ENCODE measurements at places on chromosomes 13 and 19.

- no peak for DNase-seq
Observed at GRCh38 chr13:51988988-51989618, 22.1 kb downstream of the ATP7B start.

- no peak for DNase-seq
Observed at GRCh38 chr13:33260168-33261098, 25.1 kb downstream of the STARD13 start.

DNA sequence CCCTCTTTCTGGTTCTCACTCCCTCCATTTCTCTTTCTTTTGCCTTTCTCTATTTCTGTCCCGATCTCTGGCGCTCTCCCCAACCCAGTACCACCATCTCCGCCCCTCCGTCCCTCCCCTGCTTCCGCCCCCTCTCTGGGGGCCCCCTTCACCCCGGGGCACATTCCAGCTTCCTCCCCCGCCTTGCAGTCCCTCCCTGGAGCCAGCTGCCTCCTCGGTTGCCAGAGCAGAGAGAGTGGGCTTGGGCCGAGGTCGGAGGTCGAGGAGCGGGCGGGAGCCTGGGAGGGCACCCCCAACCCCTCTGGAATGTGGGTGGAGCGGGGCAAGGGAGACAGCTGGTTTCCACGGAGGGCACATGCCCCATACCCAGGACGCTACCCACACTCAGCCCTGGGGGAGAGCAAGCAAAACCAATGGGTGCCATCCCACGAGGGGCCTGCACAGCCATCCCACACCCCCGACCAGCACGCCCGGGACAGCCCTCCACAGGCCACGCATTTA, 6.5 kb upstream of the CIRBP start:
- no peak for DNase-seq

DNA sequence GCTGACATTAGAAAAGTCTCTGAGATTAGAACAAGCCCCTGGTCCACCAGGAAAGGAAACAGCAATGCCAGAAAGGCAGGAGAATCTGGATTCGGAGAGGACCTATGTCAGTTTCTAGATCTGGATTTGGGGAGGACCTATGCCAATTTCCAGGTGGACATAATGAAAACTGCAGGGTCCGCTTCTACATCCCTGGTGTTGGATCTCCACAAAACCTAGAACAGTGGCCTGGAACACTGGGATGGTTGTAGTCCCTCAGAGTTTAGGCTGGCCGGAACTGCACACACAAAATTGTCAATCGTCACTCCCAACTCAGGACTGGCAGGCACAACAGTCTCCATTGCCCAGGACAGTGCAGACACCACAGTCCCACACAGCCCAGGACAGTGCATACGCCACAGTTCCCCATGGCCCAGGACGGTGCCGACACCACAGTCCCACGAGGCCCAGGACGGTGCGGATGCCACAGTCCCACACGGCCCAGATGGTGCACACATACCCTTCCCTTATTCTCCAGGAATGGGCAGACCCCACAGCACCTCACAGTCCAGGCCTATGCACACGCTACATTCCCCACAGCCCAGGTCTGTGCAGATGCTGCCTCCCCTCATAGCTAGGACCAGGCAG, 341.7 kb downstream of the UQCRFS1 start:
- DNase-seq = no peak

DNA sequence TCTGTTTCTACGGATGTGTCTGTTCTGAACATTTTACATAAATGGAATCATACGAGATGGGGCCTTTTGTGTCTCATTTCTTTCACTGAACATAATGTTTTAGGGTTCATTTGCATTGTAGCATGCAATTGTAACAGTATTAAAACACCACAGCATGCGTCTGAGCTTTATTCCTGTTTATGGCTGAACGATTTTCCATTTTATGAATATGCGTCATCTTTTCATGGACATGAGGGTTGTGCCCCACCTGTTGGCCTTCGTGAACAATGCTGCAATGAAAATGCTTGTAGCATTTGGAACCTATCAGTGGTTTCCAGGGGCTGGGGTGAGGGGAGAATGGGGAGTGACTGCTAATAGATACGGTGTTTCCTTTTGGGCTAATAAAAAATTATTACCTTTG, 5.1 kb downstream of the OR10H1 start:
- DNase-seq = no peak

DNA sequence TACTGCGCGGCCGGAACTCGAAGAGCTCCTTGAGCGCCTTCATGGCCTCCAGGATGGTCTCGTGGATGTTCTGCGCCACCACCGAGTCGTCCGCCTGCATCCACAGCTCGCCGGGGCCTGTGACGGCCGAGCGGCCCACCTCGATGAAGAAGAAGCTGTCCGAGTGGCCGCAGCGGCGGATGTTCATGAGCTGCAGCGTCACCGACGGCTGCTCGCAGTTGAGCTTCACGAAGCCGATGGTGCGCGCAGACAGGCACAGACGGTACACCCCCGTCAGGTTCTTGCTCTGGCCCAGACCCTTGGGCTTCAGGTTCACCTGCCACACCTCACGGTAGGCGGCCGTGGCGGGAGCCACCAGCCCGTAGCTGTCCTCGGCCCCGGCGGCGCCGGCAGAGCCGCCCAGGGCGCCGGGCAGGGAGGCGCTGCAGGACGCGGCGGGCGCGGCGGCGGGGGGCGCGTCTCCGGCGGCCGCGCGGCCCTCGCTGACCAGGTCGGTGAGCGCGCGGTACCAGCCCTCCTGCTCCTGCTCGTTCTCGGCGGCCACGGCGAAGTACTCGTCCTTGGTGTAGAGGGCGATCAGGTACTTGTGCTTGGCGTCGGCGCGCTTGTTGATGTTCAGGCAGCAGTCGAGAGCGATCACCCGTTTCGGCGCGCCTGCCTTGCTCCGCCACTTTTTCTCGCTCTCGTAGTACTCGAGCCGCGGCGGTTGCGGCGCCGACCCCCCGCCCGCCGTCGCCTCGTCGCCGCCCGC, 1.1 kb downstream of the IRS2 start:
- no peak for DNase-seq

- peak; percentile 53 for DNase-seq
Observed at GRCh38 chr19:1811472-1811894, 593 bp downstream of the ATP8B3 start.

DNA sequence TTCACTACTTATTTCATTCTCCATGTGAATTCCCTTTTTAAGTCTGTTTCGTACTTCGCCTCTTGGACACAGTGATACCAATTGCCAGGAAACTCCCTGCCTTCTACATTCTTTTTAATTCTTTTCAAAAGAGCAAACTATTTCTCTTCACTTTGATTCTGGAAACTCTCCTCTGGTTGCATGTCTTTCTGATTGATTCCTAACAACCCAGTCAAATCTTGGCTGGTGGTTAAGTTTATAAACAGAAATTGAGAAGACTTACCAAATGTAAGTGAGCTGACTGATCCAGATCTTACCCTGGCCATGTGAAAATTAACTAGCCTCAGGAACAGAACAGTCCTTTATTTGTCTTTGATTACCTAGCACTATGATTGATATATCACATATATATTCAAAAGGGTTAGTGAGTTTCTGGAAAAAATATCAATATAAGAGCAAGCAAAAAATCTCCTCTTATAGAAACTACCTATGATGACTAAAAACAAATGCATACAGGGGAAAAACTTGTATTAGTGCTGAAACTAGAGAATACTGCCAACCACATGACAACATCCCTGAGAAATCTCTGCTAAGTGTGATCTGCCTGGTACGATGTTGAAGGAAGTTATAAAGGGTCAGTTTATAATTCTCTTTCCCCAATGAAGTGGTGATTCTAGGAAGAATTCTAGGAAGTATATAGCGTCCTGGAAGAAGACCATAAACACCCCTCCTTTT, 152.6 kb upstream of the HTR2A start:
- no peak for DNase-seq

DNA sequence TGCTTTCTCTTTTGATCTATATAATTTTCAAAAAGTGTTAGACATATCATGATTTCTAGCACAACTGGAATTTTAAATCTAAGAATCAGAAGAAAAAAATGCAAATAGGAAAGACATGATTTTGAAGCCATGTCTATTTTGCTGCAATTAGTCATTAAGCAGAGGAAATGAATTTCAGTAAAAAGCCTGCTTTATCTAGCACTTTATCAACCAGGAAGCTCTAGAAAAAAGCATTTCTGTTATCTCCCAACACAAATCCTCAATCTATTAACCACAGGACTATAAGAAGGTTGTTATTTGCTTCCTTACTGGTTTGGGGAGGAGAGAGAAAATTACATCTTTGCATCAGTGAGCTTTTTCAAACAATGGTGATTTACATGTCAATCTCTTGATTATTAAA, 716.7 kb downstream of the DIAPH3 start:
- DNase-seq = no peak

GRCh38 chr19:17803264-17803896, 8.4 kb downstream of the B3GNT3 start:
- DNase-seq = no peak

GRCh38 chr13:111947026-111947810, 119.7 kb upstream of the SOX1 start:
- no peak for DNase-seq

GRCh38 chr13:29255567-29255966, 339.9 kb downstream of the SLC7A1 start:
- DNase-seq = no peak

DNA sequence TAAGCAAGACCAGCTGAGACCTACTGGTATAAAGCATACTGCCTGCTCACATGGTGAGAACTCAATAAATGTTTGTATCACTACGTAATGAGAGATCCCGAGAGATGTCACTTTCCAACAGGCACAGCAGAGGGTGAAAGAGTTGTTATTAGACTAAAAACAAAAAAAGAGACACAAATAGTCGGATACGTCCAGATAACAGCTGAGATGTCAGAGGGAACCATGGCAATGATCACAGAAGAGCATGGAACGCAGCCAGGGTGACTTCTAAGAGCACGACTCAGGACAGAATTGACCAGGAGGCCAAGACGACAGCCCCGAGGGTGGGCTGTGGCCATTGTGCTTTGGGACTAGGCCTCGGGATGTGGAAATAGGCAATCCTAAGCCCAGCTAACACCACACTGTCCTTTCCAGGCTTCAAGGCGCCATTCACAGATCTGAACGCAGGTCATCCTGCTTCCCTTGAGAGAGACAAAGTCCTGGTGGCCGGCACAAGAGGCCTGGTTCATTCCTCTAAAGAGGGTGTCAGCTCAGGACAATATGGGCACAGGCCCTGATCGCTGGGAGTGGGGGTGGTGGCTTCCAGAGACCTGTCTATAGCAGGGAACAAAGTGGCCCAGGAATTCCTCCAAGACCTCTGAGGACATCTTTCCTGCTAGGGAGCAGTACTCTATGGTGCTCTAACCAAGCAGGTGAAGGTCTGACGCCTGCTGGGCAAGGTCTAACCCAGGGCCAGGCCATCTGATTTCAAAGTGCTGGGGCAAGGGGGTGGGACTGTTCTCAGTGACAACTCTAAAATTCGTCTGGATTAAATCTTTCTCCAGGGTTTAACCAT, 3.2 kb downstream of the SH3GL1 start:
- DNase-seq = no peak

DNA sequence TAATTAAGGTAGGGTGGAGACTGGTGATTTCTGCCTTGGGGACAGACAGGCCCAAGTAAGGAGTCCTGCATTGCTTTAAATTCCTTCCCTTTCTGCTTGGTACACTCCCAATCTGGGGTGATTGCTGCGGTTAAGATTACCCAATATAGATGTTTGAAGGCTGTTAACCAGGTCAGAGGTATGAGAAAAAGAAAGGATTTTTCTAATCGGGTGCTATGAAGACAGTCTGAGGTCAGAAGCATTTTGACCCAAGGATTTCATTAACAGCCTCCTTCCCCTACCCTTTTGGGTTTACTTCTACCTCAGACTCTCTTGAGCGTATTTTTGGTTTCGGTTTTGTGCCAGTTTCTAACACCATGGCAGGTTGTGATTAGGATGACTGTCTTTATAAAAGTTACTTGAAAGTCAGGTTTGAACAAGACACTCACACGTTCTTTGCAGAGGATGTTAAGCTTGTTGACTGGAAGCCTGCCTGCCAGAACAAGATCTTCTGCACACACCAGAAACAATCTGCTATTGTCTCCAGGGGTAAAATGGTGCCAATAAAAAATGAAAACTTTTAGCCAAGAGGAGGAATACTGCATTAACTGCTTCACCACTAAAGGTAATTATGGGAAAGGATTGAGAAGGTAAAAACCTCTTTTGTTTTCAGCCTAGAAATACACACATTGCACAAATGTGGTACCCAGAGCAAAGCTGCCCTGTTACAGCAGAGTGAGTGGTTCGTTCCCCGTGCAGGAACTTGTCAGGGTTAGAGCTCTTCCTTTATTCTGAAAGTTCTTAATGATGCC, 108.8 kb downstream of the NDFIP2 start:
- peak; percentile 97 for DNase-seq
